Astrocyte of the cerebellum (primary cell): ENCODE measurements at places on chromosomes 7 and 10.

GRCh38 chr10:132406181-132406580 lies 9.2 kb downstream of the PWWP2B start:
- DNase-seq = no peak

- no peak for DNase-seq
These were observed 17.2 kb upstream of the MNX1 start for GRCh38 chr7:157027568-157028198.

GRCh38 chr7:143929224-143929920 lies 5.7 kb upstream of the OR2F2 start:
- DNase-seq = no peak

DNA sequence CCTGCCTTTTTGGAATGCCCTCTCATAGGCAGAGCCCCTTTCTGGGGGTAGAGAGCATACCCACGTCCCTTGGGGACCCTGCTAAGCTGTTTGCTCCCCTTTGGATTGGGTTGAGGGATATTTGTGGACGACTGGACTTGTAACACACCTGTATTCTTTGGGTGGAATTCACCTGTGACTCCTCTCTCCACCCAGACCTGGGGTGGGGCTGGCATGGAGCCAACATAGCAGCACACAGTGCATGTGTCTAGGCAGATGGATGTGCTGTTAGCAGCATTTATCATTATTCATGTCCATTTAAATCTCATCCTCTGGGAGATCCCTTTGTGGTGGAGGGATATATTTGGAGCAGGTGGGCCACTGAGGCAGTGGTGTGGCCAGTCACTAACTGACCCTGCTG lies 51.0 kb downstream of the CDH23 start:
- DNase-seq = no peak

GRCh38 chr10:113539789-113540188 lies 13.1 kb upstream of the HABP2 start:
- DNase-seq = peak; percentile 35

- no peak for DNase-seq
These were observed 240.0 kb downstream of the ARHGAP21 start for GRCh38 chr10:24483701-24484100.

GRCh38 chr10:77188521-77188920 lies 449.1 kb downstream of the KCNMA1 start:
- DNase-seq = no peak

DNA sequence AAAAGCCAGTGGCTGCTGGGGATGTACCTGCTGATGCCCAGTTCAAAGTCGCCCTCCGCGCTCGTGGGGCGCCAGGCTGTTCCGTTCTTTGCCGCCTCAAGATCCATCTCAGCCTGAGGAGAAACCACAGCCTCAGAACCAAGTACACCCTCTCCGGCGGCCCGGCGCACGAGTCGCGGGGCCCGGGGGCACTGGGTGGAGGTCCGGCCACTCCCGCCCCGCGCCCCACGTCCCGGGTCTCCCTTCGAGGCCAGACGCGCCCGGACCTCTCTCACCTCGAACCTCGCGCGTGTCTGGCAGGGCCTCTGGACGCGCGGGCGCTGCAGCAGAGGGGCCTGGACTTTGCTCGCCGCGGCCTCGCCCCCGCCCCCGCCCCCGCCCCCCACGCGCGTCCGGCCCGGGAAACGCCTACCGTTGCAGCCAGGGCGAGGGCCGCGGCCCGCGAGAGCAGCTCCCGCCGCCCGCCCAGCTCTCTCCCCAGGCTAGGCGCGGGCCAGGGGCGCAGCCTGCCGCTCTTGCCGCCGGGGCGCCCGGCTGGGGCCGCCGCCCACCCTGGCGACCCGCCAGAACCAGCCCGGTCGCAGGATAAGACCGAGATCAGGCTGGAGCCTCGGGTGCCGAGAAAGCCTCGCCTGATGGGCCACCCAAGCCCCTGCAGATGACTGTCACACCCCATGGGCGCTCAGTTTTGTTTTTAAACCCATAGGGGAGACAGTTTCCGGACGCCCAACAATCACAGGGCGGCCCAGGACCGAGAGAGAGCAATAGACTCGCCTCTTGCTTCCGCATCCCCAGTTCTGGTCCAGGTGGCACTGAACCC lies at the start of gene ABCB4:
TSS of gene ABCB4 (minus strand) at position 322 of the 820 bp plus-strand sequence. CDS start at position 107, 215 bp downstream.
- no peak for DNase-seq

DNA sequence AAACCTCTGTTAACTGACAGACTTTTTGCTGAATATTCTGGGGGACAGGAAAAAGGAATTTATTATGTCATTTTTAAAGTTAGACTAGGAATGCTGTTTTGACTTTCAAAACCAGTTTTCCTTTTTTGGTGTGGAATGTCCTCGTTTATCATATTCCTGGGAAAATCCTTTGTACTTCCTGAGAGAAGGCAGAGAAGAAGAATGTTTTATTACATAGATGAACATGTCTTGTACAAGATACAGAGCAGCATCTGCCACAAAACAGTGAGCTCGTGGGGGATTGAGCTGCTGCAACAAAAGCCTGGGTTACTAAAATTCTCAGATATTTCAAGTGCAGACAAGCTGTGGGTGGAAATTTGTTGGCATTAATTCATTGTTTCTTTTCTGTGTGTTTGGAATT lies 20.2 kb downstream of the MCU start:
- DNase-seq = no peak

GRCh38 chr10:85611093-85611740 lies 755.4 kb downstream of the GRID1 start:
- DNase-seq = no peak

DNA sequence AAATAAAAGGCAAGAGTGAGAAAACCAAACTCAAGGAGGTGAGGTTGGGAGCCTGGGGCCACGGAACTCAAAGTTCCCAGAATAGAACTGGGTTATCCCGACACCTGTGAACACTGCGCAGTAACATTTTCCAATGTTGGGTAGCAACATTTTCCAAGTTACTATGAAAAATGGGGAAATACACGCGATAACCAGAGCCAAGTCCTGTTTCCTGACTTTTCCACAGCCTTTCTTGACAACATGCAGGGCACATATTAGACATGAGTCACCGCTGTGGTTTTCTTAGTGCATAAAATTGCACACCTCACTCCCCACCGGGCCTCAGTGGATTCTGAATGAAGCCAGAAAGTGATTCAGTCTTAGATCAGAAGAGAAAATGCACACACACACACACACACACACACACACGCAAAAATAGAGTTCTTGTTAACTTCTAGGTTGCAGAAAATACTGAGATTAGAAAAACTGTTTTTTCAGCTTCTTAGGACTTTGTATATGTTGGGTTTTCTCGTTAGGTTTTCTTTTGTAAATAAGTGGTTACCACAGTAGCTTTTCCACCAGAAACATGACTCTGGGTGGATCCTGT lies 70.0 kb downstream of the CAMK1D start:
- peak; percentile 99 for DNase-seq

- DNase-seq = no peak
These were observed 103.1 kb downstream of the SLC25A13 start for GRCh38 chr7:96218664-96219243.

- no peak for DNase-seq
These were observed 146.1 kb downstream of the VPS50 start for GRCh38 chr7:93378131-93378760.

DNA sequence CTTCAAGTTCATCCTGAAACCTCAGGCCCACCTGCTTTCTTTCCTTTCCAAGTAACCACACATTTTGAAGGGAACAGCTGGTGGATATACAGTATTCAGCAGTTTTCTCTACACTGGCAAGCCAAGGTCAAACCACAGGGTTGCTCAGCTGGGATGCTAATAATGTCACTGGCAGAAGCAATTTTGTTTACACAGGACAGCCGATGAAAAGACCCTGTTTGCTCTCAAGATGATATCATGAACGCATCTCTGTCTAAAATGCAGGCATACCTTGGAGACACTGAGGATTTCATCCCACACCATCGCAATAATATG lies 186.2 kb downstream of the USP6NL start:
- DNase-seq = peak; percentile 4

DNA sequence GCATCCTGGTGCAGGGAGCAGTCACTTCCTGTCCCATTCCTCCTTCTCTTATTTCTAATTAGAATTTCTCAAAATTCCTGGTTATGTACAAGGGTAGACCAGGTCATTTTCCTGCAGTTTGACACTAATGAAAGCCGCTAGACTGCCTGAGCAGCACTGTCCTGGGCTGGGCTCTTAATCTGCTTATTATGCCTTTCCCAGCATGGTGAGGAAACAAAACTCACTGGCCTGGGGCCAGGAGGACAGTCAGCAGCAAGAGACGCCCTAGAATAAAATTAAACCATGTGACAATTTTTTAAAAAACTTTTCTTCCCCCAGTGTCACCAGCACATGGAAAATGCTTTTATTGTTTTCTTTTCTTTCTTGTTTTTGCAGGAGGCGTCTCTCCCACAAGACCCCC lies 647.5 kb downstream of the TYW1 start:
- DNase-seq = no peak

DNA sequence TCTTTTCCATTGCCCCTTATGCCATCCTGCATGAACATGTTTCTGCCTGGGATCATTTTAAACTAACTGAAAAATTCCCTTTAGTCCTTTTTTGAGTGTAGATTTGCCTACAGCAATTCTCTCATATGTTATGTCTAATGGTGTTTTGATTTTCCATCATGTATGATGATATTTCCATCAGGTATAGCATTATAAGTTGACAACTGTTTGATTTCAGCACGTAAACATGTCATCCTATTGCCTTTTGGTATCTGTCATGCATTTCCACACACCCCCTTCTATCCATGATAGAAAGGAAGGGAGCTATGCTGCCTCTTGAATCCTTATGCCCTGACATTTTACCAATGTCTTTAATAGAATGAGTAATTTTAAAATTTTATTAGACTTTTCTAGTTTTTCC lies 116.8 kb downstream of the ZPBP start:
- no peak for DNase-seq

DNA sequence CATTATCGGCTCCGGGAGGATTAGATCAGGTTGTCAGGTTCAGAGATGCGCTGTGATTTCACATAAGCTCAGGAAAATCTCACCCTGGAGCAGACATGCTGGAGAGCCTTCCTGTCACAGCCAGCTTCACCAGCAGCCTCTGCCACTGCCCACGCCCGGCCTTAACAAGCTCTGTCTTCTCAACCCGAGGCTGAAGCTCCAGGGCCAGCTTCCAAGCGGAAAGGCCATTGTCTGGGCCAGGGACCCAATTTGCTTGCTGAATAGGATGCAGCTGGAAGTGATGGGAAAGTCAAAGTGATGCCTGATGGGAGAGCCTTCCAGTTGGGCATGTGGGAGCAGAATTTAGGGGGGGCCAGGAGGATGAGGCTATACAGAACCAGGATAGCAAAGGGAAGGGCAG lies 36.3 kb downstream of the C10orf105 start:
- no peak for DNase-seq

- DNase-seq = no peak
These were observed 213.3 kb upstream of the IGFBP3 start for GRCh38 chr7:46134385-46134784.

GRCh38 chr7:103325744-103326143 lies 18.8 kb downstream of the DNAJC2 start:
- DNase-seq = no peak

DNA sequence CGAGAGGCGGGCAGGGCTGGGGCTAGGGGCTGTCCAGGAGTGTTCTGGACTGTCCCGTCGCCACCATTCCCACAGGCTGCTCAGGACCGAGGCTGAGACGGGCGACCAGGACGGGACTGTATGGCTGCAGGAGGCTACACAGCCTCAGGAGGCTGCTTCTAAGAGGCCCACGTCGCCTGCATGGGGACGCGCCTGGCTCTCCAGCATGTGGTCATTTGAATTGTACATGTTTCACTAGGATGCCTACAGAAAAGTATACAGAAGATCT lies 216.3 kb downstream of the TCERG1L start:
- DNase-seq = no peak

GRCh38 chr10:131934769-131935168 lies 34.0 kb downstream of the PPP2R2D start:
- DNase-seq = no peak

GRCh38 chr10:110420401-110421193 lies 77.1 kb upstream of the DUSP5 start:
- DNase-seq = no peak

DNA sequence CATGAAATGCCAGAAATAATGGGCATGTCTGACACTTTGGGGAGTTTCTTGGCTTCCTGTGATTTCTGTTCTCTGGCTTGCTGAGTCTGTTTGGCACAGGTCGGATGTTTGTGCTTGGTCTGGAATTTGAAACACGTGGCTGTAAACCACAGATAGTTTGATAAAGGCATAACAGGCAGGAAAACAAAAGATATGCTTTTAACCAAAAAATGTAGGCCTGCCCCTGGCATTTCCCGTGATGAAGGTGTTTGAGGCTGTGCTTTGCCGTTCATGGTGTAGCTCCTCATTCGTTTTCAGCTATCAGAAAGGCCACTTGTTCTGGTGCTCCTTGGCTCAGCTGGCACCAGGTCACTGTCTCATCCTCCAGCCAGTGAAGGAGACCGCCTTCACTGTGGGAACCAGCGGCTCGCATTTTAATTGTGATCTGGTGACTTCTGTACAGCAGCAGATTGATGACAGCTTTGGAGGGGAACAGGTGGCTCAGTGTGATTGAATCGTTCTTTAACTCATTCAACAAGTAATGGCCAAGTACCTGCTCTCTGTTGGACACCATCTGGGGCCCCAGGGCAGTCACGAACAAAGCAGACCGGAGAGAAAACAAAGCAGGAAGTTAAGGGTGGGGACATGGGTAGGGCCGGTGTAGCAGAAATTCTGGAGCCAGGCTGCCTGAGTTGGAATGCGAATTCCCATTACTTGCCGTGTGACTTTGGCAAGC lies 111.5 kb downstream of the CCNY start:
- peak; percentile 81 for DNase-seq

DNA sequence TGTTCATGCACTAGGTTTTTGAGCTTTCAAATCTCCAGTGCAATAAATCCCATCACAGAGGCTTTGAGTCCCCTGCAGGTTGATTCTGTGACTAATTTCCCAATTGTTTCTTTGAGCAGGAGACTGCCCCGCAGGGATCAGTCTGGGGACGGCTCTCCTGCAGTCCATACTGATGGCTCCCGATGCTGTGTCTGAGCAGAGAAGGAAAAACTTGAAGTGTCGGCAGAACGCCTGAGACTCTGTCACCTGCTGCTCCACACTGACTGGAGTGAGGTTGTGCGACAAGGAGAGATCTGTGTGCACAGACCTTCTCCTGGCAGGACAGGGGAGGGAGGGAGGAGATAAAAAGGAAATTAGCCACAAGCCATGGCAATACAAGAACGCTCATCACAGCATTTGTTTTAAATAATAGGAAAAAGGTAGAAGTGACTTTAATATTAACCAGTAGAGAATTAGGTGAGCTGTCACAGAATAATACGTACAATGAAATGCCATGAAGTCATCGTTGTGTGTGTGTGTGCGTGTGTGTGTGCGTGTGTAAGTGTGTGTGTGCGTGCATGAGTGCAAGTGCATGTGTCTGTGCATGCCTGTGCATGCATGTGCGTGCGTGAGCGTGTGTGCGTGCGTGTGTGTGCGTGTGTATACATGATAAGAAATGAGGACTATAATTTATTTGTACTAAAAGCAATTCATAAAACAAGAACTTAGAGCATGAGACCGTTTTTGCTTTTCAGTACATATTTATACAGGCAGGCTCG lies 38.2 kb downstream of the HTR5A start:
- DNase-seq = no peak

- DNase-seq = no peak
These were observed 52.6 kb downstream of the FAM53B start for GRCh38 chr10:124691421-124692099.

GRCh38 chr7:150368884-150369747 lies 494 bp downstream of the REPIN1 start:
- DNase-seq = no peak

GRCh38 chr7:47145186-47145725 lies 436.7 kb downstream of the TNS3 start:
- no peak for DNase-seq

GRCh38 chr7:24200407-24200966 lies 83.5 kb upstream of the NPY start:
- DNase-seq = no peak
